ENCODE measurements at places on chromosomes 12 and 14. TPM values are rescaled to one million over a fixed set of nuclear protein-coding genes. Genes with fewer than 3 reads are reported as not detected.

Gene ZBTB25
- total RNA-seq, result 13.5 TPM

DNA sequence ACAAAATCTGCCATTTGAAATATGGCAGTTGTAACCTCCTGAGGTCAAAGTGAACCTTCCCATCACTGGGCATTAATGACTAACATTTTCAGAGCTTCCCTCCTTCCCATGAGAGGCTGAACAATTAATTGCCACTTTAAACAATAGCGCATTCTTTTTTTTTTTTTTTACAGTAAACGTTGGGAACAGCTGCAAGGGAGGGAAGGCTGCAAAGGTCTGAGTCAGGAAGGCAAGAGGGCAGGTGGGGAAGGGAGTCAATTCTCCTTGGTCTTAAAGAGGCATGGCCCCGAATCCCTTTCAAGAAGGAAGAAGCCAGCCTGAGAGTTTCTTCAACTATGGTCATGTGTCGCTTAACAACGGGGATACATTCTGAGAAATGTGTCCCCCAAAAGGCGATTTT lies 41.0 kb upstream of the PLEKHG3 start:
- no peak for DNase-seq

- DNase-seq, result no peak
These were observed 17.1 kb downstream of the CDKL1 start for GRCh38 chr14:50379563-50379962.

- no peak for DNase-seq
These were observed 21.8 kb downstream of the MDM1 start for GRCh38 chr12:68310370-68310769.

Gene ARHGEF40
- 51.0 TPM for total RNA-seq

Gene HOXC6
- total RNA-seq, result not detected

DNA sequence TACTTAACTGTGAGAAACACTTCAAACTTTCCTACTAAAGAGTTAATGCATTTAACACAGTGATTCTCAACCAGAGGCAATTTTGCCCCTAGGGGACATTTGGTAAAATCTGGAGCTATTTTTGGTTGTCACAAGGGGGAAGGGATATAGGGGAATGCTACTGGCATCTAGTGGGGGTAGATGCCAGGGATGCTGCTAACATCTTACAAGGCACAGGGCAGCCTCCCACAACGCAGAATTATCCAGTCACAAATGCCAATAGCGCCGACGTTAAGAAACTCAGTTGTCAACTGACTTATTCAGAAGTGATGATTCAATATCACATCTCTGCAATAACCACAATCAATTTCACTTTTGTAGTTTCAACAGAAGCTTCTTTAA lies 2.0 kb downstream of the EEA1 start:
- DNase-seq, result no peak

DNA sequence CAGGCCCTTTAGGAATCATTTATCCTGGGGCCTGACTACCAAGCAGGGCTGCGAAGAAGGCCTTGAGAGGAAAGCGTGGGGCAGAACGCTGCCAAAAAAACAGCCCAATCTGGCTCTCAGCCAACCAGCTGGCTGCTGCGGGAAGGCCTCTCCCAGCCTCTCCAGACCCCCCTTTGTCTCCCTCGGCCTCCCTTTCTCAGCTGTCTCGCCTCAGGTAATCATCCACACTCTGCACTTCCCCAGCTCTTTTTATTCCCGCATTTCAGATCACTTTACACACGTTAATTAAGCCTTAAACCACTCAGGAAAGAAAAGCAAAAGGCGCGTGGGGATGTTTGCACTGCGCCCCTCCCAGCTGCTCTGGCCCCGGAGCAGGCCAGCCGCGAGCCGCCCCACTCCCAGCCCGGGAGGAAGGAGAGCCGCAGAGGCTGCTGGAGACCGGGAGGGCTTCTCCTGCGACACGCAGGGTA lies 208.2 kb upstream of the FOXN3 start:
- no peak for DNase-seq

Gene RILPL2
- total RNA-seq, result 18.1 TPM

Gene ACOT4
- total RNA-seq, result 1.3 TPM

Gene KLRC1
- 0.54 TPM for total RNA-seq

GRCh38 chr12:108565976-108566375 lies 3.6 kb downstream of the ISCU start:
- no peak for DNase-seq

Gene NUAK1
- 20.0 TPM for total RNA-seq

- DNase-seq, result no peak
These were observed 36.8 kb downstream of the PPTC7 start for GRCh38 chr12:110546339-110546738.

GRCh38 chr12:105083031-105083430 lies 1.2 kb downstream of the ALDH1L2 start:
- no peak for DNase-seq

DNA sequence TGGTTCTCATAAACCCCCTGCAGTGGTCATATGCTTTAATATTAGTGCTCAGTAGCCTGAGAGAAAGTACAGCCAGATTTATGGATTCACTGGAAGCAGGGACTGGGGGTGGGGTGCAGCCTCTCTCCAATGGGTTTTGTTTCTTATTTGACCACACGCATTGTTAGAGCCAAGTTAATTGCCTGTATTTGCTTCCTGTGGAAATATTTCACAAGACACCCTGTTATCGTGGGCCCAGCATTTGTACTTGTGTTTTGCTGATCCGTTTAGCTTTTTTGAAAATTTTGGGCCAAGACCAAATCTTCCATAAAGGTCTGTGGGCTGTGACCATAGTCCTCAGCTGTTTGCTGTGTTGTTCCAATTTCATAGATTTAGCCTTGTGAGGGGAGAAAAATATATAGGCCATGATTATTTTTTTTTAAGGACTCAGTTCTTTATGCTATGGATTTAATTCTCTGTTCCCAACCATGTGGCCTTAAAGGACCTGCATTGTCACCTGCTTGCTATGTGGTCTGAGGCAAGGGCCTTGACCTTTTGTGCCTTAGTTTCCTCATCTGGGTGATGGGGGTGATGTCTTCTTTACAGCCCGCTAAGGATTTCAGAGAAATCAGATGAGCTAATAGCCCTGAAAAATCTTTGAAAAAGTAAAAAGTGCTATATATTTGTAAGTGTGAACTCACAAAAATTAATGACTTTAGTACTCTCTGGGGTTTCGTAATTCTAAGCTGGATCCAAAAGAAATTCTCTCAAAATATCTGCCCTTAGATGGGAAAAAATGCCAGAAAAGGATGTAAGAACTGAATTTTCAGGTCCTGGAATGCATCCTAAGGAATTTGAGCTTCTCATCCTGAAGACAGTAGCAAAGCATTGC lies 370.2 kb downstream of the DPF3 start:
- no peak for DNase-seq

- DNase-seq, result no peak
These were observed 54.4 kb downstream of the PELI2 start for GRCh38 chr14:56172571-56172971.

DNA sequence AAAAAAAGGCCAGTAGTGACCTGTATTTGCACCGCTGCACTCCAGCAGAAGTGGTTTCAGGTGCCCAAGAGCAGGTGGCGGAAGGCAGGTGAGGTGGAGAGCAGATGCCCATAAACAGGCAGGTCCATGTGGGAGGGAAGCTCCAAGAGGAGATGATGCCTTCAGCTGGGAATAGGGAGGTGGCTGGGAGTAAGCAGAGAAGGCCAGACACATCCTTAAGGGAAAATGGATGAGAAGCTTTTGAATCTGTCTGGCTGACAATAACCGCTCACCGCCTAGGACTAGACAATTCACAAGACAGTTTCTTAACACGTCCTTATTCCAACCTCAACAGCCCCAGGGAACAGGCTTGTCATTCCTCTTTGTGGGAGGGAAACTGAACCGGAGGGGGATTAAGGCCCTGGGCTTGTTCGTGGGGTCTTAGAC lies 43.9 kb upstream of the PLEKHG6 start:
- DNase-seq, result no peak

GRCh38 chr14:101219896-101220703 lies 316.6 kb upstream of the RTL1 start:
- no peak for DNase-seq

- no peak for DNase-seq
These were observed 302.4 kb upstream of the KITLG start for GRCh38 chr12:88882662-88883061.

DNA sequence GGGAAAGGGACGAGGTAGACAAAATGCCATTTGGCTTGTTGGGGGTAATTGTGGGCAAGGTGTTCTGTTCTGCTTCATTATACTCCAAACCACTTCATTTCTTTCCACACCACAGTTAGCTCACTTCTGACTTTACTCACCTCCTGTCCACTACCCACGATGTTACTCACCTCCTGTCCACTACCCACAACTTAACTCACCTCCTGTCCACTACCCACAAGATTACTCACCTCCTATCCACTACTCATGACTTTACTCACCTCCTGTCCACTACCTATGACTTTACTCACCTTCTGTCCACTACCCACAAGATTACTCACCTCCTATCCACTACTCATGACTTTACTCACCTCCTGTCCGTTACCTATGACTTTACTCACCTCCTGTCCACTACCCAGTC lies 10.1 kb upstream of the TWF1 start:
- DNase-seq, result no peak

DNA sequence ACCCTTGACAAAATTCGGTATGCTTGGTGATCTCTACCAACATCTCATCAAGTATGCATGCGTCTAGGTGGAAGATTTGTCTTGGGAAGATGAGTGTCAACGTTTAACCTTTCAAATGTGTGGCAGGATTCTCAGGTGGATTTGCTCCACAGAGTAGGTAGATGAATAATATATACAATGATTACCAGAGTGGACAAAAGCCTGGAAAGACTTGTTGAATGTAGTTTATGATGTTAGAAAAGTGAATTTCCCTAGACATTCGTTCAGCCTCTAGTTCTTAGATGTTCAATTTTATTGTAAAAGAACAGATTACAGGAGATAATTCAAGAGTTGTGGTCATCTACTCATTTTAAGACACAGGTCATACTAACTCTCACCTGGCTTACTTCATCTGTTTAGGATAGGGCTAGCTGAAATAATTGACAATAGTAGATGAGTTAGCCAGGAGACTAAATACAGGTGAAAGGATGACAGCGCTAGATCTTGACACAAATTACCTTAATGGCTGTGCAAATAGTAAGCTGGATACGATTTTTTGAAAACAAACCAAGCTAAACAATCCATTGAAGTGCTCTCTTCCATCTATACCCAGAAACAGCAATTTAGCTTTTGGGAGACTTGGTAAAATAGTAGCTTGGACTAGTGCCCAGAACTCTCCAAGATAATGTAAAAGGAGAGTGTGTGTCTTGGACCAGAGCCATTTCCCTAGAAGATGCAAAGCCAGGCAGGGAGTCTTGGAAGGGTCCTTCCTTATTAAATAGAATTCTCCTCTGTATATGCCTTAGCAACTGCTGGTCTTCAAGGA lies 168.0 kb downstream of the DACT1 start:
- DNase-seq, result no peak

GRCh38 chr12:126067626-126068329 lies 1002.5 kb downstream of the AACS start:
- DNase-seq, result no peak

Gene TAS2R13
- 7.3 TPM for total RNA-seq

Gene PTGR2
- total RNA-seq, result 4.3 TPM

GRCh38 chr14:71591231-71591630 lies 341.0 kb upstream of the RGS6 start:
- no peak for DNase-seq

GRCh38 chr12:76810671-76811419 lies 46.9 kb downstream of the ZDHHC17 start:
- DNase-seq, result no peak

GRCh38 chr14:100305324-100306100 lies 732 bp downstream of the SLC25A29 start:
- DNase-seq, result no peak

GRCh38 chr12:117080661-117081144 lies 18.5 kb downstream of the TESC start:
- DNase-seq, result no peak

DNA sequence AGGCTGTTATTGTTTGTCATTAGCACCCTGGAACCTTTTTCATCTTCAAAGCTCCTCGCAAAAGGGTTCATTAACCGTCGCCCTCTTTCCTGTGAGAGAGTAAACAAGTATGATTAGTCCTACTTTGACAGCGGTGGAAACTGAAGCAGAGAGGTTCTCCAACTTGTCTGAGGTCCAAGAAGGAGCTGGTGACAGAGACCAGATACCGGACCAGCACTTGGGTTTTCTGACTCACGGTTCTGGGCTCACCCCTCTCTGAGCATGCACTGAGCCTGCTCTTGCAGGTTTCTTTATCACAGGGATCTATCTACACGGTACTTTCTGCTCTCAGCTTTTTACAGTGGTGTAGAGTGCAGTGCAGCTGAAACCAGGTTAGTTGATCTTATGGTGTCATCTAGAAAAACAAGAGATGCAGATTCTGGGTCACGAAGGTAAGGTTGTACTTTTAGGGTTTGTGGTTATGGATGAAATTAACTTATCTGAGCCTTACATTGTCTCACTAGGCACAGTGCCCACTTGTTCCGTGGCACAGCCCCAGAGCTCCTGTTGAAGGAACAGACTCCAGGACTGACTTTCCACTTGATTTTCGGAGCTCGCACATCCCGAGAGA lies 62.1 kb downstream of the PPP2R5C start:
- DNase-seq, result no peak

DNA sequence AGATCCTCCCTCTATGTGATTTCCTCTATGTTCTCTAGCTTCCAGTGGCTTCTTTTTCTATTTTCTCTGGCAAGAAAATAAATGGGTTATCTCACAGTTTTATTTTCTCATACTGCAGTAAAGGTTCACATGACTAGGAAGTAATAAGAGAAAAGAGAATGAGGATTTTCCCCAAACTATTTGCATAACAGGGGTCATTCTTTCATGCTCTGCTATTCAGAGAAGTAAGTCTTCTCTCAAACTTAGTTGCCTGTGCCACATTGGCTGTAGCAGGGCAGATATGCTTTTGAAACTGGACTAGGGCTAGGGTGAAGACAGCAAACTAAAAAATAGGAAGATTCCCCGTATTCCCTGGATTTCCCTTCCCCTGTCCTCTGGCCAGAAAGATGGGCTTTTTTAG lies 57.4 kb downstream of the ACSM4 start:
- DNase-seq, result no peak

Gene B4GALNT3
- total RNA-seq, result 16.8 TPM

DNA sequence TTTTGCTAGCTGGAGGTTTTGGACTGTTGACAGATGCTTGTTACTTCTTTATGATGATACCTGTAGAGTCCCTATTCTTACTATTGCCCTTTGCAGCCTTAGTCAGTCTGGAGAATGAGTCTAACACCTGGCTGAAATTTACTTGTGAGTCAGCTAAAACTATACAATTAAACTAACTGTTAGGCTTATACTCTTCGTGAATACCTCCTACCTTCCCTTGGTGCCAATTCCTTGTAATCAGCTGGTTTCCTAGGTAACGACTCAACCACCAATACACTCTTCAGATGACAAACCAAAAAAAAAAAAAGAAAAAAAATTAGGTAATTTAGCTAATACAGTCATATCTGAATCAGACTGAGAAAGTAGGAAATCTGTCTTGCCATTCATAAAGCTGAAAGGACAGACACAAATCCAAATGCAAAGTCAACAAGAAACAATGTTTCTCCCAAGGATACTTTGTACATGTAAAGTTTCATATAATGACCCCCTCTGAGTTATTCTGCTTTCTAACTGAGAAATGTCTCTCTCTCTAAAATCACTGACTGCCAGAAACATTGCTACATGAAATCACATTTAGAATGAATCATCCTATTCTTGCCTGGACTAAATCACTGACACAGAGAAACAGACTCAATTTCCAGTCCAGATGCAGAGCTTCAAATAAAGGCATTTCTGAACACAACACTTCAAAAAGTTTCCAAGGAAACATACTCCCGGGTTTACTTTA lies 56.5 kb upstream of the CDKL1 start:
- DNase-seq, result no peak

Gene USP5
- 54.3 TPM for total RNA-seq

Measured in thoracic aorta (tissue), 2 donors.